ENCODE measurements at places on chromosomes 13 and 19.

- DNase-seq, result no peak
Observed at GRCh38 chr13:81133066-81133465, 792.1 kb upstream of the SPRY2 start.

DNA sequence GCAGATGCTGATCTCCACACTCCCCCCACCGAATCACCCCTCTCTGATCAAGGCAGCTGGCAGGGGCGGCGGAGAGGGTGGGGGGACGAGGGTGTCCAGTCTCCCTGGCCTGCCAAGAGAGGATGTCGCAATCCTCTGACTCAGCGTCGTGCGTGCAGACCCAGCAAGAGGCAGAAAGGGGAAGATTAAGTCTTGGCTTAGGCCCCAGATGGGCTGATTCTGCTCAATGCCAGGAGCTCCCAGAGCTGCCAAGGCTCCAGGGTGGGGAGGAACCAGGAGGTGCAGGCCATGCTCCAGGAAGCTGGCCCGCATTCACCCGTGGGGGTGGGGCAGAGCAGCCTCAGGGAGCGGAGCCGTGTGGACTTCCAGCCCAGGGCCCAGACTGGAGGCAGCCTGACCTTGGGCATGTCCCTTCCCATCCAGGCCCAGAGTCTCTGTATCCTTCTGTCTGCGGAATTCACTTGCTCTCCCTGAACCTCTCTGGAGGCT, 6.6 kb upstream of the BCL3 start:
- no peak for DNase-seq

DNA sequence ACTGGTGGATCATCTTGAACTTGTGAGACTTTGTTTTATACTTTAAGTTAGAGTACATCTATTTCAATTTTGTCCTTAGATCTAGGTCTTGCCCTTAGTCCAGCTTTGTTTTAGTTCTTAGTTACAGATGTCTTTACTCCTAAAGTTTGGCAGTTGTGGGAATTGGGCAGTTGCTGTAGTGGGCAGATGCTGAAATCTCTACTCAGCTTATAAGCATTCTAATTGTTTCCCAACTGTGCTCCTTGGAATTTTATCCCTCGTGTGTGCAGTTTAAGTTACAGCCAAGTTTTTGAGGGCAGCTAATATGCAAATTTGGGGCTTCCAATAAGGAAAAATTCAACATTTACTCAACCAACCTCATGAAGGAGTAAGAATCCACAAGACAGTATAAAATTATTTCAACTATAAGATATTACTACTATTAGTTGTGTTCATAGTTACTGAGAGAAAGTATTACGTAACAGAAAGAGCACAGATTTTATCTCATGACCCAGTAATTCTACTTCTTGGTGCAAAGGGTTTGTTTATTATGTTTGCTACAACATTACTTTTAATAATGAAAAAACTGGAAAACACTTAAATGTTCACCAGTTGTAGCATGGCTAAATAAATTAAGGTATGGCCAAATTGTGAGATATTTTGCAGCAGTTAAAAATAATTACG, 32.9 kb downstream of the CCDC122 start:
- DNase-seq, result no peak

DNA sequence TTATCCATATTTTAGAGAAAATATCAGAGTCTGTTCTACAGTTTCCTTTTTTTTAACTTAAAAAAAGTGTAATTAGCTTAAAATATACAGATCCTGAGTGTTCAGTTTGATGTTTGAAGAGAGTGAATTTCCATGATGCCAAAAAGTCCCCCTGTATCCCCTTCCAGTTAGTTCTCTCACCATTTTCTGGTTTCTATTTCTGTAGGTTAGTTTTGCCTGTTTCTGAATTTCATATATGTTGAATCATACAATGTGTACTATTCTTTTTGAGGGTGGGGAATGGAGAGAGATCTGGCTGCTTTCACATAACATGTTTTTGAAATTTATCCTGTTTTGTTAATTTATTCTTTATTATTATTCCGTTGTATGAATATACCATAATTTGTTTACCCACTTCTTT, 95.9 kb downstream of the PDS5B start:
- DNase-seq, result no peak

- DNase-seq, result no peak
Observed at GRCh38 chr19:1794424-1795172, 17.5 kb downstream of the ATP8B3 start.

GRCh38 chr19:55252760-55253663, 5.8 kb downstream of the PPP6R1 start:
- DNase-seq, result no peak

DNA sequence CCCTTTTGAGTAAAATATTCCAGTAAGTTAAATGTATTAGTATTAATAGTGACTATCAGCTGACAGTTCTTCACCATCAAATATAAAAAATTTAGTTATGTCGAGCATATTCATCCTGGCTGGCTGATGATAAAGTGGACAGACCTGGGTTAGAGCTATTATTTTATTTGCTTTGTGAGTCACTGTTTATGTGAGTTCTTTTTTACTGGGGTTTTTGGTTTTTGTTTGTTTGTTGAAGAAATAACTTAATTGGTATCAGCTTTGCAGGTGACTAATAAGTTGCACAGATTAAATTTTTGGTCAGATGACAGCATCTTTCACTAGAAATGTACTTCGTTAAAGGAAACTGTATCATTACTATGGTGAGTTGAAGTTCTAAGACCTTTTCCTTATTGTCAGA, 224.7 kb downstream of the GGACT start:
- DNase-seq, result no peak

- no peak for DNase-seq
Observed at GRCh38 chr13:48488995-48489394, 43.9 kb downstream of the RCBTB2 start.

DNA sequence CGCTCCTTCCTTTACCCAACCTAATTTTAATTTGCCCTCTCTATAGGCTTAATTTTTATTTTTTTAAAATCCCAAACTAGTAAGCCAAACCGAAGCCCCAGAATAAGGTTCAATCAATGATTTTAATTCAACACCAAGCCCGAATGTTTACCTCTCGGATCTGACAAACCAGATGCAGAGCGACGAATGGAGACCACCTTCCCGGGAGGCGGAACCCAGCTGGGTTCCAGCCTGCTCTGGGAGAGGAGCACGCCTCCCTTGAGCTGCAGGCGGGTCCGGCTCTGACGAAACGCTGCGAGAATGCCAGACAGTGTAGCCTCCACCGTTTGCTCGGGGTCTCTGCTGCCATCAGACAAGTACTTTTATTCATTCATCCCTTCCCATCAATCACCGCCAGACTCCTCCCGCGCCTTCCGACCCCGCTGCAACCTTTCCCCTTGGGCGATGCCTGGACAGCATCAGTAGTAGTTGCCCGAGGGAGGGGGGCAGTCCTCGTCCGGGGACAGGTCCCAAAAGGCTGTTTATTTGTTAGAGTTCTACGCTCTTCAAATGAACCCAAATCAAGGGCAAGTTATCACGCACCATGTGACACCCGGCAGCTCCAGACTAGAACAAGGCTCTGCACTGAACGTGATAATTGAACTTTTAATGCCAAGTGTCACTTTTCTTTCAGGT, 752 bp upstream of the EDNRB start:
- no peak for DNase-seq

DNA sequence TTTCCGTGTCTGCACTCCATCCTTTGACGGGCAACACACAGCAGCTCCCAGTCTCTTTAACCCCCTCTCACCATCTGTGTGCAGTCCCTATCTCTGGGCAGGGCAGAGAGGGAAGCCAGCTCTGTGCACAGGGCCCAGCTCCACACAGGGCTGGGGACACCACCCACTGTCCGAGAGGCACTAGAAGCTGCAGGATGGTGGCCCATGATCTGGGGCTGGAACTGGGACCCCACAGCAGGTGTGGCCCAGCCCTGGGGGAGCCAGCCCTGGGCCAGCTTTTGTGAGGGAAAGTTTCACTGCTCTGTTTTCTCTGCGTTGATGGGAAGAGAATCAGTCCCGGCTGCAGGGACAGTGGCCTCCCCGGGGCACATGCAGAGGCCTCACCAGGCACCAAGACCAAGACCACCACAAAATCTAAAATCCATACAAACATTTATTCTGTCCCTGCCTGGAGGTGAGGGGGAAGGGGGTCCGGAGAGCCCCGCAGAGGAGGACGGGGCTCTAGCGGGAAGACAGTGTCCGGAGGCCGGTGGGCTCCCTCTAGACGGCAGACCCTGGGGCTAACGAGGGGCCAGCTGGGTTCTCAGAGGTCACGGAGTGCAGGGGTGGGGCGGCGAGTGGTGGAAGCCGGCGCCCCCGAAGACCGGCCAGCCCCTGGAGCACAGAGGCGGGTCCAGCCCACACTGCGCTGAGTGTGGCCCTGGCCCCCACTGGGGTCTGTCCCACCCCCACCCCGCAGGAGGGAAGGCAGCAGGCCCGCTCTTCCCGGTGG, 2.9 kb upstream of the ATP8B3 start:
- no peak for DNase-seq

- no peak for DNase-seq
Observed at GRCh38 chr19:49339301-49340068, 4.3 kb downstream of the CD37 start.

- no peak for DNase-seq
Observed at GRCh38 chr19:32406161-32407003, 812 bp downstream of the DPY19L3 start.

DNA sequence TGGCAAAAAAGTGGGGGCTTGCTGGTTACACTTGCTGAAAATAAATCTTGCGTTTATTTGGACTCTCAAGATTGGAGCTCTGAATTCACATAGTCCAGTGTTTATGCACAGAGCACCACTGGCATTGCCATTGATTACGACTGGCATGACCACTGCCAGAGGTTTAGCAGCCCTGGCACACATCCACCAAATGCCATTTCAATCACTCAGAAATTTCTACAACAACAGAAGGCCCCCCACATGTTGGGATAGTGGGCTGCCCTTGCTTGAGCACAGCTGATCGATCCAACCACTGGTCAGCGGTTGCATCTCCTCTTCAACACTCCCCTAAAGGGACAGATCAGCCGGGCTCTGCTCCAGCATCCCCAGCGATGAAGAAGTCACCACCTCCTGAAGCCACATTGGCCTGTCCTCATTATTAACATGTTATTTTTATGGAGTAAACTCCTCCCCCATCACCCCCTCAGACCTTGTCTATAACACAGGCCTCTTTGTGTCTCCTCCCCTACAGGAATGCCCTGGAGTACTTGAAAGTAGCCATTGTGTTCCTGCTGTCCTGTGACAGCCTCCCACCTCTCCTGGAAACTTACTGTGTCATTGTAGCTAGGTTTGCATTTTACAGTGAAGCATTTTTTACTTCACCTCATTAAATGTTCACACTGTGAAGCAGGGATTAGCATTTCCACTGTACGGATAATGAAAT, 51.3 kb downstream of the CDADC1 start:
- DNase-seq, result no peak

DNA sequence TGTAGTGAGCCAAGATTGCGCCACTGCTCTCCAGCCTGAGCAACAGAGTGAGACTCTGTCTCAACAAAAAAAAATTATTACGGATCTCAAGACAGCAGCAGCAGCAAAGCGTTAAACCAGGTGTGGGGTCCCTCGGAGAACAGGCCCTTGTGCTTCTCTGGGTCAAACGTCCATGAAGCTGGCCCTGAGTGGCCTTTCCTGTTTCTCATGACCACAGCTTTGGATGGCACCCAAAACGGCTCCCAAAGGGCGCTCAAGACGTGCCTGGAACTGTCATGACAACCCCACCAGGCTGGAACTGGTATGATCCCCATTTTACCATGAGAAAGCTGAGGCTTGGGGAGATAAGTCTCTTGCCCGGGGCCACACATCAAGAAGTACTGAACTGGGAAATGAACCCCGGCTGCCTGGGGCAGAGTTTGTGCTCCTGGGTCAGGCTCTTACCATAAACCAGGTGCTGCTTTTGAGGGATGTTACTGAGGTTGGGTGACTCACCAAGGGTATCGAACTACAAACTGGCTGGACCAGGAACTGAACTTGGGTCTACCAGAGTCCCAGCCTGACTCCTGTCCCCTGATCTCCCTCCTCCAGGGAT, 11.6 kb upstream of the SAMD1 start:
- DNase-seq, result no peak

- no peak for DNase-seq
Observed at GRCh38 chr13:85141401-85141800, 657.8 kb downstream of the SLITRK6 start.

GRCh38 chr13:79900356-79900755, 419.4 kb downstream of the NDFIP2 start:
- no peak for DNase-seq

- no peak for DNase-seq
Observed at GRCh38 chr19:7004313-7004931, 16.8 kb downstream of the MBD3L2B start.

GRCh38 chr13:39816936-39817335, 161.5 kb downstream of the COG6 start:
- DNase-seq, result no peak

GRCh38 chr19:43464134-43464775, 1.2 kb downstream of the LYPD3 start:
- DNase-seq, result peak; percentile 38

DNA sequence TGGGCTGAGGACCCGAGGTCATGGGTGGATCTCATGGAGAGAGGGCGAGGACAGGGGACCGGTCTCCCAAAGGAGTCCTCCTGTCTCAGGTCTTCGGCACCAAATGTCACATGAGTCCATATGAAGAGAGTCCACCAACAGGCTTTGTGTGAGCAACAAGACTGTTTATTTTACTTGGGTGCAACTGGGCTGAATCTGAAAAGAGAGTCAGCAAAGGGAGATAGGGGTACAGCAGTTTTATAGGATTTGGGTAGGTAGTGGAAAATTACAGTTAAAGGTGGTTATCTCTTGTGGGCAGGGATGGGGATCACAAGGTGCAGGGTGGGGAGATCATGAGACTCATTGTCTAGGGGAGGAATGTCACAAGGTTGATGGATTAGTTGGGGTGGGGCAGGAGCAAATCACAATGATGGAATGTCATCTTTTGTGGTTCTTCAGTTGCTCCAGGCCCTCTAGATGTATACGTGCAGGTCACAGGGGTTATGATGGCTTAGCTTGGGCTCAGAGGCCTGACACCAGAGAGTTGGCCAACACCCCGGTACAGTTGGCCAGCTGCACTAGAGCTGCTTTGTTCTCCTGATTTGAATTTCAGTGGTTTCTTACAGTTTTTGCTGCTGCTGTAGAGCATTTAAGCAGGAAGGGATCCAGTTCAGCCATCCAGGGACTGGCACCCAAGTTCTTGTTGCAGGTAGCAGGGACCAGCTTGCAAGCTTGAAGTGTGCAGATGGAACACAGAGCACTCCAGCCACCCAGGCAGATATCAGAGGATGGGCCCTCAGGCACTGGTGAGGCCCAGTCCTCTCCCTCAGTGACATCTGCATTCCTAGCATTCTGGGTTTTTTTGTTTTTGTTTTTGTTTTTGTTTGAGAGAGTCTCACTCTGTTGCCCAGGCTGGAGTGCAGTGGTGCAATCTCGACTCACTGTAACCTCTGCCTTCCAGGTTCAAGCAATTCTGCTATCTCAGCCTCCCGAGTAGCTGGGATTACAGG, 26.4 kb upstream of the IGFL1 start:
- no peak for DNase-seq

- DNase-seq, result no peak
Observed at GRCh38 chr19:12723381-12723640, 421 bp downstream of the TNPO2 start.

GRCh38 chr13:107518780-107519179, 696.6 kb downstream of the LIG4 start:
- no peak for DNase-seq
